GM23248 (cell line): ENCODE measurements at places on chromosomes 16 and 17.

- DNase-seq: no peak
Observed at GRCh38 chr17:77445760-77446532, 305.2 kb downstream of the SEC14L1 start.

DNA sequence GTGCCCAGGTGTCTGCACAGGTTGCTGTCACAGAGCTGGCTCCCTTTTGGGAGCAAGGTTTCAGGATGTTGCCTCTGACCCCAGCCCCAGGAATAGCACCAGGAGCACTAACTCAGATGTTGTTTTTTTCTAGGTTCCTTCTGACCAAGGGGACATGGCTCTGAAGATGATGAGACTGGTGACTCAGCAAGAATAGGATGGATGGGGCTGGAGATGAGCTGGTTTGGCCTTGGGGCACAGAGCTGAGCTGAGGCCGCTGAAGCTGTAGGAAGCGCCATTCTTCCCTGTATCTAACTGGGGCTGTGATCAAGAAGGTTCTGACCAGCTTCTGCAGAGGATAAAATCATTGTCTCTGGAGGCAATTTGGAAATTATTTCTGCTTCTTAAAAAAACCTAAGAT lies 28.1 kb downstream of the SCPEP1 start:
- DNase-seq: no peak

DNA sequence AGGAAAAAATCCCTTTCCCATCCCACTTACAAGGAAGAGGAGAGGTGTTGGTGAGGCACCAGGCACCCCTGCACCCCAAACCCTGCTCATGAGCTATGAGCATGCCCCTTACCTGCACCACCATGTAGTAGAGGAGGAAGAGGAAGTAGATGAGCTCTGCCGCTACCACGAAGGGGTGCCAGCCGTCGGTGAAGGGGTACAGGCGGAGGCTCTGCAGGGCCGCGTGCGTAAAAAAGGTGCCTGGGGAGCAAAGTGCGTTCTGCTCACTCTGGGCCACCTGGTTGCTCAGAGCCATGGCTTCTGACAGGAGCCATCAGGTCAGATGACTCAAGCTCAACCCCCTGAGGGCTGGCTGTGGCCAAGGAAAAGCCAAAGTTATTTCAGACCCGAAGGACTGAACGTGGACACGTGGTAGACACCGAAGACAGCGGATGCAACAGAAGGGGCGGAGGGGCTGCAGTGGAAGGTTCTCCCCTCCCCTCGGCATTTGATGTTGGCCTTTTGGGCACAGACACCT lies 25.3 kb upstream of the GCSH start:
- DNase-seq: no peak

- DNase-seq: peak; percentile 75
Observed at GRCh38 chr17:14744761-14745473, 444.0 kb downstream of the HS3ST3B1 start.

DNA sequence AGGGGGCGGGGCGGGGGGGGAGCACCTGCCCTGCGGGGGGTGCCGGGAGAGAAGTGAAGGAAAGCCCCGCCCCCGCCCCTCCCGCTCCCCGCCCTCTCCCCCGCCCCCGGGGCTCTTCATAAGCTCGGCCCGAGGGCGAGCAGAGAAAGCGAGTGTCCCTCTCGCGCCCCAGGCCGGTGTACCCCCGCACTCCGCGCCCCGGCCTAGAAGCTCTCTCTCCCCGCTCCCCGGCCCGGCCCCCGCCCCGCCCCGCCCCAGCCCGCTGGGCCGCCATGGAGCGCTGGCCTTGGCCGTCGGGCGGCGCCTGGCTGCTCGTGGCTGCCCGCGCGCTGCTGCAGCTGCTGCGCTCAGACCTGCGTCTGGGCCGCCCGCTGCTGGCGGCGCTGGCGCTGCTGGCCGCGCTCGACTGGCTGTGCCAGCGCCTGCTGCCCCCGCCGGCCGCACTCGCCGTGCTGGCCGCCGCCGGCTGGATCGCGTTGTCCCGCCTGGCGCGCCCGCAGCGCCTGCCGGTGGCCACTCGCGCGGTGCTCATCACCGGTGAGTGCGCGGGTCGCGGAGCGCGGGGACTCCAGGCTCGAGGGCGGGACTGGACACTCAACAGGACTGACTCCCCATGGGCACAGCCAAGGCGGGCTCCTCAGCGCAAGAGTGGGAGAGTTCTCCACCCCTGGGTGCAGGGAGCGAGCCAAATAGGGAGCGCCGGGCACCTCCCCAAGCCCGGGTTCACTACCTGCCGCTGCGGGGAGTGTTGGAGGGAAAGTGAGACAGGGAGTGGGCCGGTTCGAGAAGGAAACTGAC lies at the start of gene HSD11B2:
Gene HSD11B2 (plus strand): TSS at position 145 of the 798 bp plus-strand sequence. CDS start 128 bp downstream, at position 273.
- DNase-seq: peak; percentile 85

GRCh38 chr17:7318121-7318860 lies 3.1 kb upstream of the GPS2 start:
- DNase-seq: no peak

DNA sequence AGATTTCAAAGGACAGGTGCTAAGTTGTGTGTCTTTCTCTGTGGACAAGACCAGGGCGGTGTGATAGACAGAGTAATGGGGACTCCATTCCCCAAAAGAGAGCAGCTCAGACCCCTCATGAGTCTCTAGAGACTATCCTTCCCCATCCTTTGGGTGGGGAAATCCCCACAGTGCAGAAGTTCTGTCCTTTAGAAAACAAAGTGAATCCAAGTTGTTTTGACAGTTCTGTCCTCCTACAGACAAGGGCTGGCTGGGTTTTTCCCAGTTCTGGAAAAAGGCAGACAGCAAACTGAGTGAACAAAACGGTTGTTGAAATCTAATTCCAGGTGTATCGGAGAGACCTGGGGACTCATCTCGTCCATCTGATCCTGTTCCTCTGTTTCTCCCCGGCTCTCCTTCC lies 11.0 kb upstream of the HAS3 start:
- DNase-seq: no peak

DNA sequence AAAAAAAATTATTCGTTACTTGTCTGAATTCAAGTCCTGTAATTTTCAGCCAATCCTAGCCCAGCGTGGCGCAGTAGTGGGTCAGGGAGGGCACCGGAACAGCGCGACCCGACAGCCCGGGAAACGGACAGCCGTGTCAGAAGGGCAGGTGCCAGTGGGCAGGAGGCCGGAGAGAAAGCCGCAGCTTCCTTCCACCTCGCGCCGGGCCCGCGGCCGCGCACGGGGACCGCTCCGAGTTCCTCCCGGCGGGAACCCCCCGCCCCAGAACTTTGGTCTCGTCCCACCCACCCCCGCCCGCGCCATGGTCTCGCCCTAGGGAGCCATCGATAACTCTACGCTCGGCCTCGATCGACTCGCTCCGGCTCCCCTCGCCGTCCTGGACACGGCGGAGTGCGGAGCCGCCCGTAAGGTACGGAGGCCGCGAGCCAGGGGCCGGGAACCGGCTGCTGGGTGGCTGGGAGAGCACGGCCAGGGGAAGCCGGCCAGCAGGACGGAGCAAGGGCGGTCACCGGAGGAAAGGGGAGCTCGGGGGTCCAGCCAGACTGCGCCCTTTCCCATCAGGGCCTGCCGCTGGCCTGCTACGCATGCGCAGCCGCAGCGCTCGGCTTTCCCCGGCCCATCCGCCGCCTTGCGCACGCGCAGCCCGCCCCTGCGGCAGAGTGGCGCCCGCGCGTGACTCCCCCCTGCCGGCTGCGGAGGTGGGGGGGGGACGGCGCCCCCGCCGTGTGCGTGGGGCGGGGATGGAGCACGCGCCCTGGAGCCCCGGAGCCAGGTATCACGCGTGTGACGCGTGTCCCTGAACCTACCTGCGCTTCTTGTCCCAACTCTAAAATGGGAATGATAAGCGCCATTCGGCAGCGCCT lies at the start of gene MLST8:
Gene MLST8 (plus strand): TSS at position 351 of the 863 bp plus-strand sequence. CDS start 632 bp downstream, outside the sequence.
- DNase-seq: peak; percentile 91

DNA sequence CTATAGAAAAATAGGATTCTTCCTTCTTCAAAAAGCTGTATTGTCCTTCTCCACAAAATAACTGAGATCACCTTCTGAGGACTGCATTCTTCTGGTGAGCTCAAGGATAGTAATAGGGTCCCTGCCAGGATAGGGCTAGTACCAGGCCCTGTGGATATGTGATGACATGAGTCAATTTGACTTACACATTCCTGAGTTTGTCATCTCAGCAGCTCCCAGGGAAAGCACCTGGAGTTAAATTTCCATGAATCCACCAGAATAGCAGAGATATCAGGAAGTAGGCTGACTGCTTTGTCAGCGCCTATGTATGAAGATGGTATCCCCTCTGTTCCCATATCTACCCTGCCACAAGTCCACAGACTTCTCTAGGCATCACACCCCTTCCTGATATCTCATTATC lies 225.8 kb downstream of the PMP22 start:
- DNase-seq: peak; percentile 13

GRCh38 chr17:35119370-35120165 lies at the start of gene RAD51D:
RAD51D (minus strand) TSS chr17:35119860; CDS start chr17:35119613, 247 bp downstream.
- peak; percentile 86 for DNase-seq

DNA sequence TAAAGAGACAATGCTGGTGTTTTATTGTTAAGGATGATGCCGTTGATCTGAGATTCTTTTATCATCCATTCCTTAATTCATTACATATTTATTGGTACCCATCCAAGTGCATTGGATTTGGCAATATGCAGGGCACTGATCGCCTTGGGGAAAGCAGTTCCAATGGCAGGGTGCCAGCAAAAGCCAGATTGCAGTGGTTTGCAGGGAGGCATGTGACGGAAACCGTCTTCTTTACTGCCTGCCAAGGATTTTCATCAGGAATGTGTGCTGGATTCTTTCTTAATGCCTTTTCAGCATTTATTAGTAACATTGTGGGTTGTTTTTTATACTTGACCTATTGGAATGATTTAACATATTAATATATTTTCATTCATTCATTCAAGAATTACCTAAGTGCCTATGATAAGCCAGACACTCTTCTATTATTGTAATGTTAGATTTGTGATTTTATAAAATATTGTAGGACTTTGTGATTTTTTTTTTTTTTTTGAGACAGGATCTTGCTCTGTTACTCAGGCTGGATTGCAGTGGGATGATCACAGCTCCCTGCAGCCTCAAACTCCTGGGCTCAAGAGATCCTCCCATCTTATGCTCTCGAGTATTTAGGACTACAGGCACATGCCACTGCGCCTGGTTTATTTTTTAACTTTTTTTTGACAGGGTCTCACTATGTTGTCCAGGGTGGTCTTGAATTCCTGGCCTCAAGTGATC lies 93.4 kb upstream of the TNRC6A start:
- DNase-seq: peak; percentile 90

DNA sequence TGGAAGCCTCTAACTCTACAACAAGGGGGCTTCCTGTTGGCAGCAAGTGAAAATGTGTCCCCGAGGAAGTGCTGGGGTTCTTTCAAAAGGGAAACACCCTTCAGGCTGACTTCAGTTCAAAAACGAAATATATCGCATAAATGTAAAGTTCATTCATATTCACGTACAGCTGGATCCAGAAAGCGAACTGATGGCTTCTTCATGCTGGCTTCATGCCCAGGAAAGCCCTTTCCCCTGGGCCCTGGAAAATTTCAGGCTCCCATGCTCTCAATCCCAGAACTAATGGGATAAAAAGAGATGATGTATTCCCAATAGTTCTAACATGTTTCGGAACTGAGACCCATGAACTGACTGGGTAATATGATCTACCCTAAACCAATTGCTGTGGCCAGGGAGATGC lies 104.7 kb upstream of the CDH13 start:
- no peak for DNase-seq

DNA sequence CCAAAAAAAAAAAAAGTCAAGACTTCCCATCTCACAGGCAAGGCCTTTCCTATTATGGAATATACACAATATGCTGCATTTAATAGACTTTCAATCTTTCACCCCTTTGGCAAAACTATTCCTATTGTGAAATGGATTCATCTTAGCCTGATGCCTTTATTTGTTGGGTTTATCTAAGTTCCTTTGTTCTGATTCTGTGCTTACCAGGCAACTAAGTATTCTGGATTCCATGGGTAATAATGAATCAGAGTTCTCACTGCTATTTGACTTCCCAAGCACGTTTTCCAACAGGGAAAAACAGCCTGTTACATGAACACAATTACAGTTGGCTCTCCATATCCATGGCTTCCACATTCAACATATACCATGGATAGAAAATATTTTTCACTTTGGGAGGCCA lies 135.5 kb downstream of the MYO1D start:
- peak; percentile 72 for DNase-seq

DNA sequence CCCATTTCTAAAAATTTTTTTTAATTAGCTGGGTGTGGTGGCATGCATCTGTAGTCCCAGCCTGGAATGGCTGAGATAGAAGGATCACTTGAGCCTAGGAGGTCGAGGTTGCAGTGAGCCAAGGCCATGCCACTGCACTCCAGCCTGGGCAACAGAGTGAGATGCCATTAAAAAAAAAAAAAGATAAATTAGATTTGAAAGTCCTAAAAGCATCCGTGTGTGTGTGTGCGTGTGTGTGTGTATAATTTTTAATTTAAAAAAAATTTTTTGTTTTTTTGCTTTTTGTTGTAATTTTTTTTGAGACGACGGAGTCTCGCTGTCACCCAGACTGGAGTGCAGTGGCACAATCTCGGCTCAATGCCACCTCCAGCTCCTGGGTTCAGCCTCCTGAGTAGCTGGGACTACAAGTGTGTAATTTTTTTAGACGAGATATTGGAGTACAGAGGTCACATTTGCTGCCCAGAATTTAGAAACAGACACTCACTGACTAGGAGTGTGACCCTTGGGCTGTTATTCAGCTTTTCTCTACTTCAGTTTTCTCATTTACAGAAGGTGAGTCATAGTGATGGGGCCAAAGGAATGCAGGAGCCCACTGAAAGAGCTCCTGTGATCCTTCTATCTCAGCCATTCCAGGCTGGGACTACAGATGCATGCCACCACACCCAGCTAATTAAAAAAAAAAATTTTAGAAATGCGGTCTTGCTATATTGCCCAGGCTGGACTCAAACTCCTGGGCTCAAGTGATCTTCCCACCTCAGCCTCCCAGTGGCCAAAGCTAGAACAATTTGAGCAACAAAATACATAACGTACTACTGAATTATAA lies 25.5 kb upstream of the TBX4 start:
- DNase-seq: peak; percentile 73

DNA sequence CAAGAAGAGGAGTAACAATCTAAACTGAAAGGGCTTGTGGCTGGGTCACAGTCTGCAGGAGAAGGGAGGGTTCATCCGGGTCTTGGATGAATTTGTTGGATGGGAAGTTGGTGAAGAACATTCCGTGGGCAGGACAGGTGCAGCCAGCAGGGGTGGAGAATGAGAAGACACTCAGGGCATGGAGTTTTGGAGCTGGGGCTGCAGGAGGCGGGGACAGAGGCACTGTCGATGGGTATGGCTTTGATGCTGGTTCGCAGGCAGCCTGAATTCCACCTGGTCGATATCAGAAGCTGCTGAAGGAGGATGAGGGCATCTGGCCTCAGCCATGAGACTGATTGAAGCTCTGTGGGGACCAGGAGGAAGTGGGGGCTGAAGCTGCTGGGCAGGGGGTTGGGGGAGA lies 36.1 kb upstream of the CBFA2T3 start:
- no peak for DNase-seq

GRCh38 chr16:11560701-11561453 lies 25.8 kb downstream of the LITAF start:
- no peak for DNase-seq

DNA sequence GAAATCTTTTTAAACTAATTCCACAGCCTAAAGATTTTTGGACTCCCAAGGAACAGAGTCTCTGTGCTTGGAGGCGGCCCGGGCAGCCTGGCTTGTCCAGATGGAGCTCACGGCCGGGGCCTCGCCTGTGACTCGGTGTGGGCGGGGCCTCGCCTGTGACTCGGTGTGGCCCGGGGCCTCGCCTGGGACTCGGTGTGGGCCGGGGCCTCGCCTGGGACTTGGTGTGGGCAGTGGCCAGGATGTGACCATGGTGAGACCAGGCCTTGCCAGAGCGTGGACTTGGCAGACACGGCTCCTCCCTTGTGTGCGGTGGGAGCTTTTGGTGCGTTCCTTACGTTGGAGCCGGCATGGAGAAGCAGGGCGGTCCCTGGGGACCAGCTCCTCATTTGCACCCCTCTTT lies 92.3 kb downstream of the METRNL start:
- DNase-seq: peak; percentile 83

GRCh38 chr17:59845595-59846393 lies 46.9 kb downstream of the TUBD1 start:
- DNase-seq: peak; percentile 86
